HT1080 (cell line): ENCODE measurements at places on chromosomes 3 and 15.

DNA sequence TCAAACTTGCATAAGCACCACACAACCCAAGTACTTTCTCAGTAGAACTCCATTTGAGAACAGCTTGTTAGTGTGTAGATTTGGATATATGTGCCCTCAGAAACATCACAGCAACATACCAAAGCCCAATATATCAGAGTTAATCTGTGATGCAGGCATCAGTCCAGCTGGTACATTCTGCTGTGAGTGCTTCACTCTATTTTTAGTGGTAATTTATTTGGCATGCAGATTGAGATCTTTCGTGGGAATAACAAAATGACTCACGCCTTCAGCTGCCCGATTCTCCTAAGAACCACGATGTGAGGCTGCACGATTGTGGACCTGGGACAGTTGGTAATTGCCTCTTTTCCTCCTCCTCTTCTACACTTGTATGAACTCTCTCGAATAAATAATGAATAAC, 730.7 kb downstream of the SQOR start:
- DNase-seq = peak; percentile 29

- no peak for DNase-seq
These were observed 81.6 kb downstream of the DNASE1L3 start for GRCh38 chr3:58129041-58129770.

DNA sequence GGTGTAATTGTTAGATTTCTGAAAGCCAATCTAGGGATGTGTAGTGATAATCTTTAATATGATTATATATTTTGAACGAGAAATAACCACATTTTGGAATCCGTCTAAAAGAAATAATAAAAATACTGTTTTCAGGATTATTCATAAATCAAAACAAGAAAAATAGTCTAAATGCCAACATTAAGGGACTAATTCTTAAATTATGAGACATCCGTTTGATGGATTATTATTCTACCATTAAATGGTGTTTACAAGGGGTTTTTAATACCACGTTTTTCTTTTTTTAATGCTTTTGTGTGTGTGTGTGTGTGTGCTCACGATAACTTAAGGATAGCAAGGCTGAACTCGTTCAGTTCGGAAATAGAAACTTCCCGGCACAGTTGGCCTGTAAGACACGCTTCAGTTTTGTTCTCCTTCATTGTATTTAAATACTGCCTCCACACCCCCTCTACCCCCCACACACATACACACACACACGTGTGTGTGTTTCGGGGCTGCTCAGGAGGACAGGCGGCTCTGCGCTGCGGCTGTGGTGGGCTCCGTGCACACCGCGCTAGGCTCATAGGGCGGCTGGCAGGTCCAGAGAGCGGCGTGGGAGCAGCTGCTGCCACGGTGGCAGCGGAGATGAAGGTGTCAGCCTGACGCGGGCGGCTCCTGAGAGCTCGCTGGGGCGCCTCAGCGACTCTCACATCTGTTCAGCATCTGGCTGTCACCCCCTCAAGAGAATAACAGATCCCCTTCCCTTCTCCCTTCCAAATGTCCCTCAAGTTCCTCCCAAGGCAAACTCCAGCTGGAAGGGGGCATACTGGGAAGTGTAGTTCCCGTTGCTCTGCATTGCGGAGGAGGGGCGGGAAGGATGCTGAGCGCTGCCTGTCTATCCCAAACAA, 23.0 kb upstream of the ANP32A start:
- DNase-seq = no peak

DNA sequence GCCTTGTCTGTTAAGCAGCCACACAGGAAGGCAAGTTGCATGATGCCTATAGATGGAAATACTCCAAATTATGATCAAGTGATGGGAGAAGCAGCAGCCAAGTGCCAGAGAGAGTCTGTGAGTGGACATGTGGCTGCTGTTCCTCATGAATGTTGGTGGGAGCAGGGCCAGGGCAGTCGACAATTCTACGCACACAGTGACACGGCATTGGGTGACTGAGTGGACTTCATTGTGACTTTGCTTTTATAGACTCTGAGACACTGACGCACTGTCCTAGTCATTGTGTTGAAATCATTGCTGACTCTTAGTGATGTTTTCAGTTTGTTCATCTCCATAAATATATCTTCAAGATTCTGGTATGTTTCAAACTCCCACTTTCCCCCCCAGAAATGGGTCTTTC, 246.3 kb upstream of the SEMA6D start:
- DNase-seq = no peak

GRCh38 chr3:68055215-68055614, 400.8 kb upstream of the SUCLG2 start:
- DNase-seq = no peak

DNA sequence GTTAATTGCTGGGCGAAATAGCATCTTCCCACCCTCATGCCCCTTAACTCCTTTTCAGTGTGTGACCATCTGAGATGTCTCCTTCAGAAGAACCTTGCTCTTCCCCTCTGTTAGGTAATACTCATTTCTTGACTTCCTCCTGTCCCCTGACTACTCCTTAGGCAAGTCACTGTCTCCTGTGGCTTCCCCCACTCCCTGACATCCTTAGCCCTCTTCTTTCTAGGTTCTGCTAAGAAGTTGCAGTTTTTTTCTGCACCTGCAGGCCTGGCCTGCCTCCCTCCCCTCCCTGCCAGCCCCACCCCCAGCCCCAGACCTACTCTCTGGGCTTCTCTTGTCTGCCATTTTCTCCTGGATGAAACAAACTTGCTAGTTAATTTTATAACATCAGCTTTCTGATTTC, 15.2 kb upstream of the EID1 start:
- no peak for DNase-seq

DNA sequence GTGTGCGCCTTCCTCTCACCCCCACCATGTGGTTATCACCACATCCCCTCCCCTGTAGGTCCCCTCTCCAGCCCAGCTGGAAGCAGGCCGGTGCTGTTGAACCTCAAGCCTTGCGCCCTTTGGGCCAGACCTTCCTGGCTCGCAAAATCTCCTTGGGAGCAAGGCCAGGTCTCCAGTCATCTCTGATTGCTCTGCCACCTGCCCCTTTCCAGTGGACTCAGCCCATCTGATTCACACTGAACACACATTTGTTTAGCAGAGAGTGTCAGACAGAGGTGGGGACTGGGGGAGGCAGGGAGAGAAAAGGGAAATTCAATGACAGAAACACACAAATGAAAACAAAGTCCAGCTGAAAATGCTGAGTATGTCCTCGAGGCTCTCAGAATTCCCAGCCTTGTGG, 119.4 kb downstream of the TPRA1 start:
- no peak for DNase-seq

DNA sequence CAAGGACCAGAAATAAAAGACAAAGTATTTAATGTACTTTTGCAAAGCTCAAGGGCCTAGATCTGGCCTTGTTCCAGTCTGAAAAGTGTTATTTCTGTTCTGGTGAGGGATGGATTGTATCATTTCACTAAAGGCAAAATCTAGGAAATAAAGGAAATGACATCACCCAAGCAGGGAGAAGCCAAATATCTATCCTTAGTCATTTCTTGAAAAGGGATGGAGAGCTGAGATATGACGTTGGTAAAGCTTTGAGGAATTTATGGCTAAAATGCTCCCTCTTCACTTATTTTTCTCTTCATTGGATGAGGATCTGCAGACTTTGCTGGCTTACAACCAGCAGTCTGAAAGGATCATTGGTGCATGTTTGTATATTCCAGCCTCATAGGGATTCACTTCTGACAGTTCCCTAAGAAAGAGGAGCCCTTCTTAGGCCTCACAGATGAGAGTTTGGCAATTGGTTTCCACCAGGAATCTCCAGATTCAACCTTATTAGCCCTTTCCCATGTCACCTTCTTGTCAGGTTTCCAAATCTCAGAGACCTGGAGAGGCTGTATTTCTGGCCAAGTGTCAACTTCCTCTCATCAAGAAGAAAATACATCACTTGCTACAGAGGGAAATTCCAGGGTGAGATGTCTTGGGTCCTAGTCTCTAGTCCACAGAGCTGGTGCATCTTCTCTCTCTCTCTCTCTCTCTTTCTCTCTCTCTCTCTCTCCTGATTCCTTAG, 93.7 kb upstream of the BOC start:
- peak; percentile 90 for DNase-seq

- no peak for DNase-seq
These were observed 40.7 kb upstream of the VILL start for GRCh38 chr3:37949866-37950265.

GRCh38 chr15:73176598-73176997, 124.3 kb downstream of the NEO1 start:
- DNase-seq = no peak

DNA sequence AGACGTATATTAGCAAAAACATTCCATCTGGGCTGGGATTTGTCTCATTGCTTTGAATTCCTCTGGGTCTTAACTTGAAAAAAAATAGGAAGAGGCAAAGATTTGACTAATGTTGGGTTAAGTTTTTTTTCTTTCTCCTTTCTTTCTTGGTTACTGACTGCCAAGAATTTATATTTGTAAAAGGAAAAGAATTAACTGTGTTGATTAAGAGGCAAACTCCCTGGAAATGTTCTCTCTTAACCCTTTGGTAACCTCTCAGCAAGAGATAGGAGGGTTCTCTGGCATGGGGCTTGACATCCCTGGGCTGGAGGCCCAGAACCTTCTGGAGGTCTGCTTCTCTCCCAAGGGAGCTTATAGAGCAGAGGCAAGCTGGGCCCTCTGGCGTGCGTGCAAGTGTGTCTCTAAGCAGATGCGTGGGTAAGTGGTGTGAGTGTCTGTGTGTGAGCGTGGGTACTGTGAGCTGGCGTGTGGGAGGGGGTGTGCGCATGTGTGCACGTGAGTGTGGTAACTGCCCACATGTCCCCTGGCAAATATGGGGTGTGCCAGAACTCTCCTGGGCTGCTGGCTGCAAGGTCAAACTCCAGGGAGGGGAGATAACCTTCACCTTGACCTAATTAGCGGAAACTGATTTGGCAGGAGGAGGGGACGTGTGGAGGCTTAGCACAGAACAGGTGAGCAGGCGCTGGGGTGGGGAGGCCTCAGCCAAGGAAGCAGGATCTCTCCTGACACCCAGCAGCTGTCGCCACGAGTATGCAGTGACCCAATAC, 49.4 kb upstream of the MAGEF1 start:
- no peak for DNase-seq

DNA sequence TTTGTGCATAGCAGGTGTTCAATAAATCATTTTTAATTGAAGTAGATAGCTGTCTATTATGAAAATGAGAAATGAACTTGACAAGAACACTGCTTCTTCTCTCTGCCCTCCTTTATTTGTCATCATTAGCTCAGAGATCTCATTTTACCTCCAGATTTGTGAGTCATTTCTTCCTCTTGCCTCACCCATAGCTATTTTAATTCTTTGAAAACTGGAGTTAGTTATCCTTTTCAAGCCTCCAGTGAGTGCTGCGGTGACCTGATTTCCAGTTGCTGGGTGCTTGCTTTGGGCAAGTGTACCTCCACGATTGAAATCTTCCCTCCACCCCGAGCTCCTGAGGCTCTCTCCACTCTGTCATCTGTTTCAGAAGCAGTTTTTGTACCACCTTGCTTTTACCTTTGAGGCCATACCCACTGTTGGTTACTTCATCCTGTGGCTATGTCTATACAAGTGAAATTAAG, 114.6 kb downstream of the NFKBIZ start:
- peak; percentile 82 for DNase-seq

GRCh38 chr15:70353606-70354345, 256.1 kb upstream of the TLE3 start:
- no peak for DNase-seq
